Stimulated activated CD8-positive, alpha-beta memory T cell treated with anti-CD3 and anti-CD28 coated beads, Interleukin-15, amount 100 ng/mL, for 48 hours (primary cell): ENCODE measurements at places on chromosomes 1 and 21.
A peak's percentile ranks its signal among the peaks of the same experiment; 100 is the strongest.

GRCh38 chr1:177248258-177248657 is 77.5 kb downstream of the BRINP2 start:
- no peak for DNase-seq

DNA sequence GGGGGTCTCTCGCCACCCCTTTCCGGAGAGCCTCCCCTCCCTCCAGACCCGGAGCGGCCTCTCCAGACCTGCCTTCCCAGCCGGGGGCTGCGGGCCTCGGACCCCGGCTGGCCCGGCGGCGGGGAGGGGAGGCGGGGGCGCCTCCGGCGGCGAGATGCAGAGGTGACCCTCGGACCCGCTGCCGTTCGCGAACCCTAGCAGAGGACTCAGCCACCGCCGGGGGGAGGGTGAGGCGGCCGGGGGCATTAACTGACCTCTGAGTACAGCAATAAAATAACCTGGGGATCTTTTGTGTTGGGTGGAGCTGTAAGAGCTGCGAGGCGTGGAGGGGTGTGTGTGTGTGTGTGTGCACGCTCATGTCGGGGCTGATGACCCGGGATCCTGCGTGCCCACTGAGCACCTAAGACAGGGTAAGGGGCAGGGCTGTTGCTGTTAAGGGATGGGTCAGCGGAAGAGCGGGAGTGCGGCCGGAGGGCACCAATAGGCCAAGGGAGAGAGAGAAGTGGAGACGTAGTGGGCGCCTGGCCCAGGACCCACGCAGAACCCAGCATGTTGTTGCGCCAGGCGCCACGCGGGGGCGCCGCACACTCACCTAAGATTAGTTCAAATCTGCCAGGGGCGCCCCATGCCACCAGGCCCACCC is 6.3 kb downstream of the HAPLN2 start:
- peak; percentile 35 for DNase-seq

- no peak for DNase-seq
Measured at GRCh38 chr21:37435120-37435519, 68.5 kb downstream of the DYRK1A start.

DNA sequence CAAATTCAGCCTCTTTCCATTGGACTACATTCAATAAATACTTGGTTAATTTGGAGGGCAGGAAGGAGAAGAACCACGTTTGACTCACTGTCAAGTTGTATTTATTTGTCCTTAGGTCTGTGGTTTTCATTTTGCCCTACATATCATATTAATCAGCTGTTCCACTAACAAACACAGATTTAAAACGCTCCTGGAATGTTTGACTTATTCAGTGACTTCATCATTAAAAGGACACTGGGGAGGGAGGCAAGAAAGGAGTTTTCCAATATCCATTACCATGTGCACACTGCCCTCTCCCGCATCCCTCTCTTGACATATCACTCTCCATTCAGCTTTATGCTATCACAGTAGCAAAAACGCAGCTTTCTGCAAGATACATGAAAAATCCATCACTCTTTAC is 98.2 kb upstream of the C1orf87 start:
- no peak for DNase-seq

GRCh38 chr1:11053758-11054137 is 6.1 kb downstream of the SRM start:
- no peak for DNase-seq

GRCh38 chr1:94769551-94769950 is 50.6 kb upstream of the SLC44A3 start:
- no peak for DNase-seq

GRCh38 chr1:11483581-11484320 is 4.8 kb downstream of the DISP3 start:
- DNase-seq: no peak

- DNase-seq: no peak
Measured at GRCh38 chr1:54989473-54989872, 9.0 kb downstream of the TMEM61 start.

DNA sequence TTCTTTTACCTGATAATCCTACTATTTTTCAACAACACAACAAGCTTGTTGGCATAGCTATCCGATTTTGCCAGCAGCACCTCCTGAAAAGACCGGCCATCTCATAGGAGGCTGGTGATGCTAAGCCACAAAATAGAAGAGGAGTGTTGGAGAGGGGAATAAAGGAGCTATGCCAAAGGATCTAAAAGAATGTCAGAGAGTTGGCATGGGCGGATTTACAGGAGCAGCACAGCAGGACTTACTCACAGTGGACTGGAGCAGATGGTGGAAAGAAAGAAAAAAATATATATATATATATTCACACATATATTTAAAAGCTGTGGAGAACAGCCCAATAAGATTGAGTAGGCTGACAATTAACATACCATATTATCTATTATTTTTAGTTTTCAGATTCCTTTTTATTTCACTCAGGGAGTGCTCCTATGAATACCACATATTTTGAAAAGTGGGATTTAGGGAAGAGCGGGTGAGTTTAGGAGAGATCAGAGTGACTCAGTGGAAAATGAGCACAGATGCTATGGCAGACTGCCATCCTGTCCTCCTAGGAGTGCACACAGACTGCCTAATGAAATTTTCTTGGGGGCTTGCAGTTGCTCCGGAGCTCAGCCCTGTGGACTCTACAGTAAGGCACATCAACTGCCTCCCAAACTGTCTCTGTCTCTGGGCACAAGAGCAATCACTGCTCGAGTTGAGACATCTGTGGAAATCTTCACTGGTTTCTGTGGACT is 394.4 kb upstream of the CHRM3 start:
- no peak for DNase-seq

DNA sequence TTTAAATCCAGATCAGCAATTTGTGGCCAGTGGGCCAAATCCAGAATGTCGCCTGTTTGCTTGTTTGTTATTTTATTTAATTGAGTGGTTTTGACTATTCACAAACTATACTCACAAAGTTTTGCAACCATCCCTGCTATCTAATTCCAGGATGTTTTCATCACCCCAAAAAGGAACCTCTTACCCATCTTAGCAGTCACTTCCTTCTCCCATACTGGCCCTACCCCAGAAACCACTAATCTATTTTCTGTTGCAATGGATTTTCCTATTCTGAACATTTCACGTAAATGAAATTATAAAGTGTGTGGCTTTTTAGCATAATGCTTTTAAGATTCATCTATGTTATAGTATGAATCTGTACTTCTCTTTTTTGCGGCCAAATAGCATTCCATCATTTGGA is 41.3 kb downstream of the WDTC1 start:
- DNase-seq: no peak

- no peak for DNase-seq
Measured at GRCh38 chr1:81432059-81432458, 368.7 kb upstream of the ADGRL2 start.

- DNase-seq: no peak
Measured at GRCh38 chr1:170731566-170732251, 67.8 kb downstream of the PRRX1 start.

DNA sequence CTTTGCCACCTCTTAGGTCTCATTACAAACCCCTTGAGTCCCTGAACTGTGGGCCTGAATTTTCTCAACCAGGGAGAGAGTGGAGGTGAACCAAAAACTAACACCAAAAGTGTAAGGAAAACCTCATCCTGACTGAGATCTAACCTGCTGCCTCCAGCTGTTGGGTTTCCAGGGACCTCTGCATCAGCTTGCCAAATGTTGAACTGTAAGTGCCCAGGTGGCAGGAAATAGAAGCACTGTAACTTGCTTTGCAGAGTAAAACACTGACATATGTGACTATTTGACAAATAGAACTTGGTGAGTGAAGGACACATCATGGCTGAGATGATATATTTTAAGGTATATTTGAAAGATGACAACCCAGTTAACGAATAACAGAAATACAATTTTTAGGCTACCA is 48.4 kb upstream of the NR5A2 start:
- DNase-seq: no peak

DNA sequence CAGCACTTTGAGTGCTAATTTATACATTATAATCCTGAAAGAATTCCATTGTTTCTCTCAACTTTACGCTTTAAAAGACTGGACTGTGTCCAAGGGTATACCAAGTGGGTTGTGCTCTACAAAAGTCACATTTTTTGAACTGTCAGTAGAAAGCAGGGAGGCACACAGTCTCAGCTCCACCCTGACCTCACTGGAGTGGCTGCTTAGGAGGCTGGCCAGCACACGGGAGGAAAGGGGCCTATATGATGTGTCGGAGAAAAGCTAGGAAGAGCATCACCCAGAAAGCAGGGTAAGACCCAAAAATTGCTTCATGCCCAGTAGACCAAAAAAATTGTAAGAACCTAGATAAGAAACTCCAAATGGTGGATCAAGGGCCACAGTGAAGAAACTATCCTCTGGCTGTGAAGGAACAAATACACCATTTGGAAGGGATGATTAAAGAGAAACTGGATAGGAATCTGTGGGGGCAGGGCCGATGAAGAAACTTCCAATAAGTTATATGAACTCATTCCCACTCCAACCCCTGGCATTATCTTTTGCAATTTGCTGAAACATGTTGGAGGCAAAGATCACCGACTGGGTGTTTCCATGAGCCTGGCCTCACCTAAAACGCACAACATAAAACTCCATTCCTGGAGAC is 1.9 kb downstream of the S100A10 start:
- no peak for DNase-seq

- DNase-seq: no peak
Measured at GRCh38 chr1:47209725-47210325, 20.0 kb upstream of the PDZK1IP1 start.

- DNase-seq: no peak
Measured at GRCh38 chr1:199932462-199932861, 95.0 kb upstream of the NR5A2 start.

DNA sequence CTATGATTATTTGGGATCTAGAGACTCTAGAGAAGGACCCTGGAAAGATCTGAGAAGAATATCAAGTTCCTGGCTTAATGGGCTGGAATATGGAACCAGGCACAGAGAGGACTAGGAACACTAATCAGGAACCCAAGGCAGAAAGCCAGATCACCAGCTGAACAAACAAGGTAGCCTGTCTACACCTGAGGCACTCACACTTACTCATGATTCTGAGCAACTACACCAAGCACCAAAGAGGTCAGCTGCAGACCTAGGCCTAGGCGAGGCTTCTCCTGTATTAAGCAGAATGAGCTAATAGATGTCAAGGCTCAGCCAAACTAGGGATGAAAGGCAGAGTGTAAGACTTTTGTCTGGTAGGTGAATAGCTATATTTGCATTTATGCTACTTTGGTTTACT is 368.1 kb downstream of the LTN1 start:
- no peak for DNase-seq

DNA sequence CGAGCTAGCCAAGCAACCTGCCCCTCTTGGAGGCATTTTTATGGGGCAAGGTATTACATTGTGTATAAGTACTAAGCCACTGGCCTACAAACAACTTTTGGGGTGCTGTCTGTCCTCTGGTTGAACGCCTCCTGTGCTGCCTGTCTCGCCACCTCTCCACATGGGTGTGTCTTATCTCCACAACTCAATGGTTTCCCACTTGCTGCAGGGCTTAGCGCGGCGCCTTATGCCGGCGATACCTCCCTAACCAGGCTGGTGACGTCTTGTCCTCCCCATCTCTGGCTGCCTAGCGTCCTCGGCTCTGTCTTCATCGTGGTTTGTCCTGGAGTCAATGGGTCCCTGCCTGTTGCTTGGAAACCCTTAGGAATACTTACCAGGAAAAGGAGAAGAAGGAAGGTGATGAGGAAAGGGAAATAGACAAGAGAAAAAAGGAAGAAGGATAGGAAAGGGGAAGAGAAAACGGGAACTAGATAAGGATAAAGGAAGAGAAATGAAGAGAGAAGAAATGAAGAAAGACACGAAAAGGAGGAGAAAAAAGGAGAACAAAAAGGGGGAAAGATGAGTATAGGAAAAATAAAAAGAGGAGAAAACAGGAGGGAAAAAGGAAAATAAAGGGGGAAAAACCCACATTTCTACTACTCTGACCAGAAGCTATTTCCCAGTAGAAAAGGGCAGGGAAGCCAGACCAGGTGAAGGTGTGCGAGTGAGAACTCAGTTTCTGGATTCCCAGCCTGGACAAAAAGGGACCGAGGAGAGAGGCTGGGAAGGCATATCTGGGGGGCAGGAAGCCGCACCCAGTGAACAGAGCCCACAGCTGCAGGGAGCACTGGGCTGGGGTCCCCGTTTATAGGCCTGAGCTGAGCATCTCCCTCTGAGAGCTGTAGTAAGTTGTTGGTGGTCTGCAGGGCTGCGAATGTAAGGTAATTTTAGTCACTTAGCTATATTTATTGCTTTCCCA is 86.2 kb downstream of the CLIC6 start:
- DNase-seq: no peak

GRCh38 chr1:152143150-152143887 is 15.7 kb downstream of the RPTN start:
- DNase-seq: peak; percentile 31

DNA sequence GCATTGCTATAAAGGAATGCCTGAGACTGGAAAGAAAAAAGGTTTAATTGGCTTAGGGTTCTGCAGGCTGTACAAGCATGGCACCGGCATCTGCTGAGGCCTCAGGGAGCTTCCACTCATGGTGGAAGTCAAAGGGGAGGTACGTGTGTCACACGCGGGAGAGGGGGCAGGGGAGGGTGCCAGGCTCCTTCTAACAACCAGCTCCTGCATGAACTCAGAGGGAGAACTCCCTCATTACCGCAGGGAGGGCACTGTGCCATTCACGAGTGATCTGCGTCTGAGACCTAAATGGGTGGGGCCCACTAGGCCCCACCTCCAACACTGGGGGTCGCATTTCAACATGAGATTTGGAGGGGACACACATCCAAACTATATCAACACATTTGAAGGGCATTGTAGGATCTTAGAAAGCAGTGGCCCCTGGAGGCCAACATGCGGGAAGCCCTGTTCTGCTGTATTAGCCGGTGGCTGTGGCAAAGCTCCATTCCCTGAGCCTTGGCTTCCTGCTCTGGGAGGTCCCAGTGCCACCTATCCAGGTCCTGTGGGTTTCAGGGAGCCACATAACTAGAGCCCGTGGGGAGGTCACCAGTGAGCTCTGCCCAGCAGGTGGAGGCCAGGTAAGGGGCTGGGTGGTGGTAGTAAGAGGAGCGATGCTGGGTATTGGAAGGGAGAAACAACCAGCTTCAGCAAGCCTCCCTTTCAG is 10.0 kb downstream of the WNT3A start:
- no peak for DNase-seq

DNA sequence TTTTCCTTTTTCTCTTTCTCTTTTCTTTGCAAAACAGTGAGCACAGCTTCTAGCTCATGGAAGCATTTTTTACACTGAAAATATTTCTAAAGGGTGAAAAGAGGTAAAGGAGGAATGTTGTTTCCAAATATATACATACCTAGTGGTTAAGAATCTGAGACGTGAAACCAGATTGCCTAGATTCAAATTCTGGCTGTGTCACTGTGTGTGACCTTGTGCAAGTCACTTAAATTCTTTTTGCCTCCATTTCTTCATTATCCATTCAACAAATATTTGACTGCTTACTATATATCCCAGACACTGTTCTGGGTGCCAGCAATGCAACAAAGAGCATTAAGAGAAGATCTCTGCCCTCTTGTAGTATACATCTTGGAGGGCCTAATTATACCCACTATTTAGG is 53.3 kb downstream of the ZFYVE9 start:
- no peak for DNase-seq
